Mesothelial cell of epicardium (in vitro differentiated cells): ENCODE measurements at places on chromosomes 16 and 17. TPM values are rescaled to one million over a fixed set of nuclear protein-coding genes. Genes with fewer than 3 reads are reported as not detected.

The FADS6 gene
- total RNA-seq, result 0.14 to 0.85 TPM in 2 of 3 replicates, not detected in the other

DNA sequence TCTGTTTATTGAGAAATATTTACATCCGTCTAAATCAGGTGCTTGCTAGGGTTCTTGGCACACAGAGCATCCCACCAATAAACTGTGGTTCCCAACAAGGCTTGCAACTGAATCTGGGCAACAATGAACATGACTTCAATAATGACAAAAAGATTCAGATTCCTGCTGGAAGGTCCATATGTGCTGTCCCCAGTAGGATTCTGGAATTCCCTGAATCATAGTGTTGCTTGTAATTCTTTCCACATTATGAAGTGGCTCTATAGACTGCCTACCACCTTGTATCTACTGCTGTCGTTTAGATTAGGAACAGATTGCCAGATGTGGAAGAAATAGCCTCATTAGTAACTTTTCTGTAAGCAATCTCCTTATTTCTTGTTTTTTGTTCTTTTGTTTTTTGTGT, 265.9 kb downstream of the WWOX start:
- no peak overlapping the region for H3K4me3 ChIP-seq
- H3K36me3 ChIP-seq, result no peaks in the 10 kb centered on the region
- DNase-seq, result no peak
- peaks cover 15% of the 10 kb centered on the region for H3K27me3 ChIP-seq
- H3K27ac ChIP-seq, result no peak overlapping the region
- H3K4me1 ChIP-seq, result peaks cover 12% of the 10 kb centered on the region

- H3K36me3 ChIP-seq, result peaks cover 6% of the 10 kb centered on the region
- H3K27me3 ChIP-seq, result no peaks in the 10 kb centered on the region
- H3K4me3 ChIP-seq, result no peak overlapping the region
- DNase-seq, result no peak
- H3K4me1 ChIP-seq, result peaks cover 7% of the 10 kb centered on the region
Observed at GRCh38 chr17:67666710-67667109, 51.0 kb upstream of the NOL11 start.

DNA sequence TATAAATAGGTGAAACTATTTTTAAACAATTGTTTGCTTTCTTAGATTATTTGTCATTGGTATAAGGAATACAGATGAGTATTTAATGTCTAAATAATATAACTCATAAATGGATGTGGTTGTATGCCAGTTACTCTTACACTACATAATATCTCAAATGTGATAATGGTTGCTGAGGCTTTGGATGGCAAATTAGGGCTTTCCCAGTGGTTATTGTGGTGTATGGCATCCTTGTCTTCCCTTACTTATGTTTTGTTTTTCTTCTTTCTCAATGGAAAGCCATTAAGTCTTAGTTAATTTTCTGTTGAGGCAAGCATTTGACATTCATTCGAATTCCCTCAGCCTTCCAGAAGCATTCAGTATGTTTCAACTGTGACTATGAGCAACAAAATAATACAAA, 10.5 kb downstream of the OMG start:
- H3K4me3 ChIP-seq, result no peak overlapping the region
- H3K36me3 ChIP-seq, result peaks cover 28% of the 10 kb centered on the region
- H3K4me1 ChIP-seq, result peaks cover 3% of the 10 kb centered on the region

- H3K27me3 ChIP-seq, result peaks cover 10% of the 10 kb centered on the region
- no peak overlapping the region for H3K4me3 ChIP-seq
- no peaks in the 10 kb centered on the region for H3K4me1 ChIP-seq
- H3K36me3 ChIP-seq, result no peaks in the 10 kb centered on the region
- H3K27ac ChIP-seq, result no peak overlapping the region
Observed at GRCh38 chr16:80198311-80199299, 342.2 kb upstream of the DYNLRB2 start.

- no peak for DNase-seq
- no peak overlapping the region for H3K4me3 ChIP-seq
- H3K4me1 ChIP-seq, result peaks cover 27% of the 10 kb centered on the region
- peak overlapping the region; percentile 80 for H3K27ac ChIP-seq
- no peaks in the 10 kb centered on the region for H3K27me3 ChIP-seq
Observed at GRCh38 chr17:31155208-31155810, 60.5 kb downstream of the NF1 start.

- no peak for DNase-seq
- H3K4me1 ChIP-seq, result peaks cover 12% of the 10 kb centered on the region
- no peaks in the 10 kb centered on the region for H3K27me3 ChIP-seq
- H3K27ac ChIP-seq, result no peak overlapping the region
Observed at GRCh38 chr16:84643180-84643583, 5.1 kb upstream of the KLHL36 start.

DNA sequence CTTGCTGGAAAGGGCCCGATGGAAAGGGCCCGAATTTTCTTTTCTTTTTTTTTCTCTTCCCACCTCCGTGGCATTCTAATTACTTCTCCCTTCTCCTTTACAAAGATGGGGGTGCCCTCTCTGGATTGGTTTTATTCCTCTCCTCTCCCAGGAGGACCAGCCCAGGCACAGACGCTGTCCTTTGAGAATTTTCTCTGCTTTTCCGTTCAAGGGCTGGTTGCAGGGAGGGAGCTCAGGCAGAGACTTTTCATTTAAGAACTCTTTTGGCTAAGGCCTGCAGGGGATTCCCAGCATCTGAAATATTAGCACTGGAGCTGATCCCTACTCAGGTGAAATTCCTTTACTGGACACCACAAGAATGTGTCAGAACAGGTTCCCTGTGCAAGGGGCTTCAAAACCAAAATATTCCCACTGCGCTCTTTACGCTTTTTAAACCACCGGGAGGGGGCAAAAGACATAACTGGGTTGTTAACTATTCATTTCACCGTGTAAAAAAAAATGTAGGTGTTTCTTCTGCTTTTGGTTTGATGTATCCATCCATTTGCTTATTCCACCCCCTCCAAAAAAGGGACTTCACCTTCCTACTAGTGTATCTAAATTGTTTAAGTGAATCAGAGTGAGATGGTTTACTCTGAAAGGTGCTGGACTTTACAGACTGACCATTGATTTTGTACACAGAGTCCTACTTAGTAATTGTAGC, 1.4 kb downstream of the NFAT5 start:
- peak overlapping the region; percentile 99 for H3K27ac ChIP-seq
- H3K4me1 ChIP-seq, result peaks cover 44% of the 10 kb centered on the region
- no peaks in the 10 kb centered on the region for H3K36me3 ChIP-seq
- H3K4me3 ChIP-seq, result peak overlapping the region; percentile 96

DNA sequence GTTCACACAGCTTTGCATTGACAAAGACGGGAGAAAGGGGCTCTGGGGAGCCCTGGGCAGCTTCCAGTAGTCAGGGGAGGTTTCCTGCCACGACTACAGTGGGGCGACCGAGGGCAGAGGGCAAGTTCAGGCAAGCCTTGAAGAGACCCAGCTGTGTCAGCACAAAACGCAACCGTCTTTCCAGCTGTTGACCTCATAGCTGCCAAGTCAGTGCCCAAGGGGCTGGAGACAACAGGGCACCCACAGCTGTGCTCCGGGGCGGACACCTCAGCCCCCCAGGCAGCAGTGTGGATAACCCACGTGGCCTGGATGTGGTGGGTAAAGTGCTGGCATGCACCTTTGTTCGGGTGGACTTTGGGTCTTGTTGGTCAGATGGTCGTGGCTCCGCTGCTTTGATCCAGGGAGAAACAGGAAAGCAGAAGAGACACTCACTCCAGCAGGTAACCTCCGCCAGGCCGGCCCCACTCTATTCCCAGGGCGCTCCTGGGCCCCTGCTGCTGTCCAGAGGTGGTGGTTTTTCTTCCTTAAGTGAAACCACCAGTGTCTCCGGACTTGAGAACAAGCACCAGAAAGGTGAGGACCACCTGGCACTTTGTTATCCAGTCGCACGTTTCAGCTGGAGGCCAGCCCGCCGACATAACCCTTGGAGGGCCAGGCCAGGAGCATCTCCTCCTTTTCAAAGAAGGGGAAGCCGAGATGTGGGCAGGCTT, 17.6 kb upstream of the CBX2 start:
- DNase-seq, result no peak
- H3K4me1 ChIP-seq, result no peaks in the 10 kb centered on the region
- H3K27me3 ChIP-seq, result no peaks in the 10 kb centered on the region
- no peaks in the 10 kb centered on the region for H3K36me3 ChIP-seq
- H3K4me3 ChIP-seq, result no peak overlapping the region

GRCh38 chr17:28053725-28054124, 11.2 kb downstream of the NLK start:
- no peak overlapping the region for H3K4me3 ChIP-seq
- no peaks in the 10 kb centered on the region for H3K27me3 ChIP-seq
- no peaks in the 10 kb centered on the region for H3K36me3 ChIP-seq
- H3K4me1 ChIP-seq, result peaks cover 32% of the 10 kb centered on the region
- no peak overlapping the region for H3K27ac ChIP-seq

- no peaks in the 10 kb centered on the region for H3K4me1 ChIP-seq
- no peaks in the 10 kb centered on the region for H3K36me3 ChIP-seq
- DNase-seq, result no peak
- H3K27me3 ChIP-seq, result peaks cover 6% of the 10 kb centered on the region
- H3K27ac ChIP-seq, result no peak overlapping the region
Observed at GRCh38 chr17:52789829-52790228, 631.3 kb upstream of the CA10 start.

DNA sequence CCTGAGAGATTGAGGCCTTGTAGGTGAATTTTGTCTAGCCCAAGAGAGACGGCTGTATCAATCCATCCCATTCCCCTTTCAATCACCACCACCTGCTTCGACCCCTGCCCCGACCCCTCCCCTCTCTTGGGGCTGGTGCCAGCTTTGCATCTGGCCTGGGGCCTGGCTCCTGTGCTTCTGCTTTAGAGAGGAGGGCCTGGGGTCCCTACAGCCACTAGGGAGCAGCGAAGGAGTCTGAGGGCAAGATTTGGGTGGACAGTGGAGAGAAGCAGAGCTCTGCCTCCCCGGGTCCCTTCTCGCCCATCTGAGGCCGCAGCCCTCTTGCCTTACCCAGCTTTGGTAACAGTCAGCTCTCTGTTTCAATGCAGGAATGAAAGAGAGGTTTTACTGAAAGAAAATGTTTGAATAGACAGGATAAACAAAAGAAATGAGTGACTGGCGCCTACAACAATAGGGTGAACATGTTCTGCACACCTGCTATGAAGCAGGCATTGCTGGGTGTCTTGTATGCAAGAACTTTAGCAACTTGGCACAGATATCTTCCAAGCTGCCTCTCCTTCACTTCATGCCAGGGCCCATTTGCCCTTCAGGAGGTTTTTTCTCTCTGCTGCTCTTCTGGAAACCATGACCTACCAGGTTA, 57.4 kb downstream of the SLC47A1 start:
- no peak overlapping the region for H3K4me3 ChIP-seq
- no peak overlapping the region for H3K27ac ChIP-seq
- no peaks in the 10 kb centered on the region for H3K4me1 ChIP-seq
- no peaks in the 10 kb centered on the region for H3K36me3 ChIP-seq
